Activated gamma-delta T cell (primary cell): ENCODE measurements at places on chromosomes 6 and 20.

GRCh38 chr6:85343428-85343827 lies 106.5 kb upstream of the NT5E start:
- no peak for DNase-seq

- DNase-seq = no peak
These were observed 397.0 kb downstream of the NKAIN2 start for GRCh38 chr6:124200661-124201060.

- DNase-seq = no peak
These were observed 49.7 kb downstream of the TRAF3IP2 start for GRCh38 chr6:111556004-111556403.

GRCh38 chr6:155265843-155266535 lies 2.2 kb downstream of the CLDN20 start:
- no peak for DNase-seq

- DNase-seq = no peak
These were observed 34.3 kb upstream of the CD83 start for GRCh38 chr6:14083262-14083661.

- no peak for DNase-seq
These were observed 26.9 kb upstream of the FOXP4 start for GRCh38 chr6:41519305-41519744.

- DNase-seq = no peak
These were observed 19.6 kb upstream of the SERPINB1 start for GRCh38 chr6:2861060-2861821.

DNA sequence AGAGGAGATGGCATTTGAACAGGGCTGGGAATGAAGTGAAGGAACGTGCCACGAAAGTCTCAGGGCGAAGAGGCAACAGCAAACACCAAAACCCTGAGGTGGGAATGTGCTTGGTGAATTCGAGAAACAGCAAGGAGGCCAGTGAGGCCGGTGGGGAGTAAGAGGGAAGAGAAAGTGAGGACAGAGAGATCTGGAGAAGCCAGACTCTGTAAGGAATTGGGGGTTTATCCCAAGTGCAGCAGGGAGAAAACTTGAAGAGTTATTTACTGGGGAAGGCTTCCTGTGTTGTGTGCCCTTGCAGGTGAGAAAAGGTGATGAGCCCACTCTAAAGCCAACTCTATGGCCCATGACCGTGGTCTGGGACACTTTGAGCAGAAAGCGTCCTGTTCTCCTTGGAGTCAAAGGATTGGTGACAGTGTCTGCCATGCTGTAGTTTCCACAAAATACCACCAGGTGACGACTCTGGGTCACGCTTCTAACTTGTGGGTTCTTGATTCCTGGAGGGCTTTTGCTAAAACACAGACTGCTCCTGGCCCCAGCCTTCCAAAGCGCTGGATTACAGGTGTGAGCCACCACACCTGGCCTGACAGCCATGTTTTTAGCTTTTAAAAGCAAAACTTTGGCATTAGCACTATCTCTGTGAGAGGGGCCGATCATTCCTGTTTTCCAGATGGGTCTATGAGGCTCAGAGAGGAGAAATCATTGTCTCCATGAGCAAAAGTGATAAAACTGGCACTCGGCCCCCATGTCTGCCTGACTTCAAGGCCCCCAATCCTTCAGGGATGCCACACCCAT lies 18.0 kb upstream of the CSNK2A1 start:
- DNase-seq = no peak

- no peak for DNase-seq
These were observed 85.6 kb downstream of the POPDC3 start for GRCh38 chr6:105094133-105094640.
